Smooth muscle cell of bladder (primary cell): ENCODE measurements at places on chromosomes 4 and X. TPM values are rescaled to one million over a fixed set of nuclear protein-coding genes. Genes with fewer than 3 reads are reported as not detected.

MAGEA2 gene
- total RNA-seq, result under 0.01 TPM in 1 of 2 replicates, not detected in the other

HSD17B11 gene
- total RNA-seq, result 40.0 and 42.0 TPM in 2 replicates

MAGEC2 gene
- 0.09 and 0.14 TPM in 2 replicates for total RNA-seq

CA5B gene
- total RNA-seq, result 5.8 and 9.5 TPM in 2 replicates

ARHGEF6 gene
- 11.6 and 12.1 TPM in 2 replicates for total RNA-seq

ARMCX1 gene
- 49.4 and 60.6 TPM in 2 replicates for total RNA-seq

CXCL9 gene
- total RNA-seq, result under 0.01 TPM in 1 of 2 replicates, not detected in the other

SERPINA7 gene
- total RNA-seq, result not detected in 2 replicates

AMOT gene
- 1.1 and 2.5 TPM in 2 replicates for total RNA-seq

S100P gene
- total RNA-seq, result 0.18 and 1.6 TPM in 2 replicates

CENPC gene
- 9.1 and 10.7 TPM in 2 replicates for total RNA-seq

MAP9 gene
- total RNA-seq, result 7.8 and 8.7 TPM in 2 replicates

HDX gene
- 3.5 and 5.7 TPM in 2 replicates for total RNA-seq

EDA gene
- 0.14 and 0.18 TPM in 2 replicates for total RNA-seq

SASH3 gene
- not detected in 2 replicates for total RNA-seq

SSX2B gene
- total RNA-seq, result not detected in 2 replicates

PRKG2 gene
- 4.6 and 5.7 TPM in 2 replicates for total RNA-seq

VEGFC gene
- 19.3 and 24.1 TPM in 2 replicates for total RNA-seq

AKAP4 gene
- not detected in 2 replicates for total RNA-seq

GLOD5 gene
- not detected in 2 replicates for total RNA-seq

GLRB gene
- total RNA-seq, result 5.8 and 10.2 TPM in 2 replicates

S100G gene
- total RNA-seq, result not detected in 2 replicates

TENM3 gene
- total RNA-seq, result 16.4 and 17.4 TPM in 2 replicates

GABRG1 gene
- total RNA-seq, result not detected in 2 replicates

PIN4 gene
- total RNA-seq, result 17.9 and 22.2 TPM in 2 replicates

TRO gene
- total RNA-seq, result 7.7 and 14.0 TPM in 2 replicates

LUZP4 gene
- not detected in 2 replicates for total RNA-seq

RHOXF2 gene
- not detected in 2 replicates for total RNA-seq

CEP135 gene
- total RNA-seq, result 3.4 and 5.3 TPM in 2 replicates

COL4A6 gene
- total RNA-seq, result 4.2 and 13.4 TPM in 2 replicates

PDLIM3 gene
- total RNA-seq, result 15.8 and 28.3 TPM in 2 replicates

RAB40AL gene
- 0.14 and 0.37 TPM in 2 replicates for total RNA-seq

IL1RAPL1 gene
- total RNA-seq, result 0.43 and 0.46 TPM in 2 replicates

IRF2 gene
- 26.5 and 31.8 TPM in 2 replicates for total RNA-seq

IRAK1 gene
- total RNA-seq, result 42.1 and 93.2 TPM in 2 replicates

PAGE5 gene
- 1.0 and 1.4 TPM in 2 replicates for total RNA-seq

C4orf51 gene
- not detected in 2 replicates for total RNA-seq

GAGE12H gene
- total RNA-seq, result not detected in 2 replicates

PCDH7 gene
- 6.7 and 52.8 TPM in 2 replicates for total RNA-seq

TMEM271 gene
- not detected in 2 replicates for total RNA-seq

HS3ST1 gene
- total RNA-seq, result 0.65 and 1.3 TPM in 2 replicates

SPANXB1 gene
- total RNA-seq, result not detected in 2 replicates

BANK1 gene
- 0.57 and 0.65 TPM in 2 replicates for total RNA-seq

SMS gene
- total RNA-seq, result 93.0 and 122 TPM in 2 replicates

ASMTL gene
- total RNA-seq, result 13.1 and 14.1 TPM in 2 replicates

ENPEP gene
- total RNA-seq, result under 0.01 and 0.28 TPM in 2 replicates

CXCL11 gene
- 0.14 TPM in 1 of 2 replicates, not detected in the other for total RNA-seq

BST1 gene
- 19.9 and 21.2 TPM in 2 replicates for total RNA-seq

UPF3B gene
- total RNA-seq, result 1.1 and 1.2 TPM in 2 replicates

TMEM35A gene
- total RNA-seq, result 3.1 and 3.4 TPM in 2 replicates

GPRASP3 gene
- total RNA-seq, result 3.7 and 5.0 TPM in 2 replicates

PPARGC1A gene
- total RNA-seq, result 0.37 and 0.43 TPM in 2 replicates

HERC5 gene
- total RNA-seq, result 0.57 and 2.0 TPM in 2 replicates

USP26 gene
- total RNA-seq, result not detected in 2 replicates

STATH gene
- total RNA-seq, result 0.14 TPM in 1 of 2 replicates, not detected in the other

MAGEA4 gene
- not detected in 2 replicates for total RNA-seq

RPL39 gene
- 3,179 and 3,288 TPM in 2 replicates for total RNA-seq

FAM47E gene
- total RNA-seq, result 0.28 and 1.4 TPM in 2 replicates
